ENCODE measurements at places on chromosomes 7 and 10. TPM values are rescaled to one million over a fixed set of nuclear protein-coding genes. Genes with fewer than 3 reads are reported as not detected.

DNA sequence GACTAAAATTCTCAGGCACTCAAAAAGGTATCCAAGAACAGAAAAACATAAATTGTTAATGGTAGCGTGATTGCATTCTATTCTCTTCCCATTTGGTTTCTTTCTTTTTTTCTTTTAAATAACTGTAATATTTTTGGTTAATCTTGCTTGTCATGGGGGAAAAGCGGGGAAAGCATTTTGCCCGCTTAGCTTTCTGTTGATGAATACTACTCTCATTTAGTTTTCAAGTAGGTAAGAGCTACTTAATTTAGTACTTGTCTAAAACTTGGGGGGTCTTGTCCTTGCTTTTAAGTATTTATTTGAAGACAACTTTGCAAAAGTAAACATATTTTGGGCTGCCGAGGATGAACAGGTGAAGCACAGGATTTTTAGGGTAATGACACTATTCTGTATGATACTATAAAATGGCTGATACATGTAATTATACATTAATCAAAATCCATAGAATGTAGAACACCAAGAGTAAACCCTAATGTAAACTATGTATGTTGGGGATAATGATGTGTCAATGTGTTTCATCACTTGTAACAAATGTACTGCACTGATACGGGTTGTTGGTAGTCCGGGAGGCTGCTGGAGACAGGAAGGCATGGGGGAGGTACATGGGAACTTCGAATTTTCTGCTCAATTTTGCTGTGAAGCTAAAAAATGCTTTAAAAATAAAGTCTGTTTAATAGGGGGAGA is 1.7 kb downstream of the TES start:
- peak overlapping the region; percentile 91 for H3K27ac ChIP-seq
- no peaks in the 10 kb centered on the region for H3K36me3 ChIP-seq
- peak overlapping the region; percentile 81 for H3K4me3 ChIP-seq
- H3K27me3 ChIP-seq = no peaks in the 10 kb centered on the region
- no peak for DNase-seq

- H3K27me3 ChIP-seq = no peaks in the 10 kb centered on the region
- H3K4me1 ChIP-seq = peaks cover 21% of the 10 kb centered on the region
- no peaks in the 10 kb centered on the region for H3K36me3 ChIP-seq
These were observed 1.3 kb downstream of the LCOR start for GRCh38 chr10:96833220-96834001.

The NT5C3A gene
- total RNA-seq = 40.8 TPM

DNA sequence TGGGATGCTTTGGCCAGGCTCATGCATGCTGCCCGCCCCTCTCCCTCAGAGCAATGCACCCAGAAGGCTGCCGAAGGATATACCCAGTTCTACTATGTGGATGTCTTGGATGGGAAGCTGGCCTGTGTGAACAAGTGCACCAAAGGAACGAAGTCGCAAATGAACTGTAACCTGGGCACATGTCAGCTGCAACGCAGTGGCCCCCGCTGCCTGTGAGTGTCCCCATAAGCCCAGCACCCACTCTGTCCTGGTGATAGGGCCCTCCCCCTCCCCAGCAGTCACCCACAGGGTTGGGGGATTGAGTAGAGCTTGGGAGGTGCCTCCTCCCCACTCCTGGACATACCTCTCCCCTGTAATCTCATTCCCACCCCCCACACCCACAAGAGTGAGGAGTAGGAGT is 7.0 kb upstream of the MUC17 start:
- H3K4me1 ChIP-seq = peaks cover 22% of the 10 kb centered on the region
- no peak overlapping the region for H3K4me3 ChIP-seq
- H3K27ac ChIP-seq = no peak overlapping the region
- DNase-seq = no peak
- no peaks in the 10 kb centered on the region for H3K27me3 ChIP-seq

- no peak overlapping the region for H3K27ac ChIP-seq
- DNase-seq = no peak
- H3K27me3 ChIP-seq = peaks cover 69% of the 10 kb centered on the region
- no peak overlapping the region for H3K4me3 ChIP-seq
- peaks cover 2% of the 10 kb centered on the region for H3K4me1 ChIP-seq
- no peaks in the 10 kb centered on the region for H3K36me3 ChIP-seq
These were observed 29.4 kb downstream of the SRRM3 start for GRCh38 chr7:76231071-76231470.

DNA sequence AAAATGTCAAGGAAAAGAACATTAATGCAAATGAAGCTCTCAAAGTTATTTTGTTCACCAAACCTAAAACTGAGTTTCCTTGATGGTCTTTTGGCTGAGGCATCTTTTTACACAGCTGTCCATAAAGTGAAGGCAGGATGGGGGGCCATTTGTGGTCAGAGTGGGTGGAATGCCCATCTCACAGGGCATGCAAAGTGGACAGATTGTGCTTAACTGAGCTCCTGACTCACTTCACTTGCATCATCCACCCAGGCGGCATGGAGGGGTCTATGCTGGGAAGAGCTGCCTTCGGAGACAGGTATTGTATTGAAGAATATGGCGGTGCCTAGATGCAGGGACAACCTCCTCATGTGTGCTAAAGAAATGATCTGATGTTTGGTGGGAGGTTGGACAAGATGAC is 905.3 kb downstream of the KCNMA1 start:
- no peaks in the 10 kb centered on the region for H3K4me1 ChIP-seq
- H3K36me3 ChIP-seq = no peaks in the 10 kb centered on the region
- no peak overlapping the region for H3K27ac ChIP-seq
- H3K4me3 ChIP-seq = no peak overlapping the region

- no peak overlapping the region for H3K4me3 ChIP-seq
- H3K4me1 ChIP-seq = no peaks in the 10 kb centered on the region
- DNase-seq = no peak
- H3K36me3 ChIP-seq = no peaks in the 10 kb centered on the region
- H3K27me3 ChIP-seq = peaks cover 4% of the 10 kb centered on the region
- H3K27ac ChIP-seq = no peak overlapping the region
These were observed 549.9 kb upstream of the FOXK1 start for GRCh38 chr7:4132221-4132620.

DNA sequence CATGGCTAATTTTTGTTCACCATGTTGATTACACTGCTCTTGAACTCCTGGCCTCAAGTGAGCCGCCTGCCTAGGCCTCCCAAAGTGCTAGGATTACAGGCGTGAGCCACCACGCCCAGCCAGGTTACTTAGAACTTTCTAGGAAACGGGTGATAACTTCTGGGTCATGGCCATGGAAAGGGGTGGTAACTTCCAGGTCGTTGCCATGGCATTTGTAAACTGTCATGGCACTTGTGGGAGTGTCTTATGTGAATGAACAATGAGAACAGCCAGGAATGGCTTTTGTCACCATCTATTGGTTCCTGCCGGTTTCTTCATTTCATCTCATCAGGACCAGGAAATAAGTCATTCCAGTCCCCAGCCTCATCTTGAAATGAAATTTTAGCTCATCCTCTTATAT is 120.9 kb downstream of the SLC16A9 start:
- no peaks in the 10 kb centered on the region for H3K27me3 ChIP-seq
- H3K4me1 ChIP-seq = no peaks in the 10 kb centered on the region
- no peak overlapping the region for H3K27ac ChIP-seq
- no peaks in the 10 kb centered on the region for H3K36me3 ChIP-seq
- DNase-seq = no peak

- DNase-seq = no peak
- H3K27me3 ChIP-seq = no peaks in the 10 kb centered on the region
- peaks cover 7% of the 10 kb centered on the region for H3K4me1 ChIP-seq
- H3K27ac ChIP-seq = no peak overlapping the region
- H3K36me3 ChIP-seq = no peaks in the 10 kb centered on the region
- no peak overlapping the region for H3K4me3 ChIP-seq
These were observed 15.6 kb downstream of the SMURF1 start for GRCh38 chr7:99128076-99128950.

The NUTM2A gene
- total RNA-seq = 1.1 TPM

The SLC26A5 gene
- 0.22 TPM for total RNA-seq

DNA sequence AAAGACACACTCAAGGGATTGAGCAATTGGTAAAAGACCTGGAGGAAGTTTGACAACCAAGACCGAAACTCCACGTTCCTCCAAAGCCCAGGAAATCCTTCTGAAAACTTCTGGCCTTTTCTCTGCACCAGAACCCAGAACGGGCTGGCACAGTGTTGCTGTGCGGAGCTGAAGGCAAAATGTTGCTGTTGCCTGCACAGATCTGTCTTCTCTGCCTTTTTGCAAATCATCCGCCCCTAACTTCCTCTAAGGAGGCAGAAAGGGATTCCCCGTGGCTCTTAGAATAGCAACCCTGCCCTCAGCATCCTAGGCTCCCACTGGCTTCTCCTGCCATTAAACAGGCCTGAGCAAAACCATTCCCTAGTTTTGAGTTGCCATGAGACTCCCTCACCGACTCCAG is 44.9 kb downstream of the FIGNL1 start:
- H3K4me1 ChIP-seq = peaks cover 43% of the 10 kb centered on the region
- H3K36me3 ChIP-seq = peaks cover under 1% of the 10 kb centered on the region
- no peak overlapping the region for H3K4me3 ChIP-seq
- no peak for DNase-seq
- peak overlapping the region; percentile 34 for H3K27ac ChIP-seq

DNA sequence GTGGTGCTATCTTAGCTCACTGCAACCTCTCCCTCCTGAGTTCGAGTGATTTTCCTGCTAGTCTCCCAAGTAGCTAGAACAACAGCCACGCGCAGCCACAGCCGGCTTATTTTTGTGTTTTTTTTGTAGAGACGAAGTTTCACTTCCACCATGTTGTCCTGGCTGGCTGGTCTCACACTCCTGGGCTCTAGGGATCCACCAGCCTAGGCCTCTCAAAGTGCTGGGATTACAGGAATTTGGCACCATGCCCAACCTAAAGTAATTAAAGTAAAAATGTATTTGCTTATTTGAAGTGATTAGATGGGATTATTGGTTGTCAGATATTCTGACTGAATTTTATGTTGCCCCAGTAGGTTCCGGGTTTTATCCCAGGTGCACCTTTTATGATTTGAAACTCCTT is 22.7 kb downstream of the LUC7L2 start:
- H3K4me3 ChIP-seq = no peak overlapping the region
- no peak for DNase-seq
- peaks cover 60% of the 10 kb centered on the region for H3K36me3 ChIP-seq
- H3K4me1 ChIP-seq = no peaks in the 10 kb centered on the region

GRCh38 chr7:106063024-106063423 is 49.1 kb downstream of the SYPL1 start:
- H3K27me3 ChIP-seq = no peaks in the 10 kb centered on the region
- H3K4me3 ChIP-seq = no peak overlapping the region
- no peaks in the 10 kb centered on the region for H3K4me1 ChIP-seq
- DNase-seq = no peak

The EPHA1 gene
- total RNA-seq = 44.5 TPM

- no peaks in the 10 kb centered on the region for H3K4me1 ChIP-seq
- no peak for DNase-seq
- H3K36me3 ChIP-seq = no peaks in the 10 kb centered on the region
- no peak overlapping the region for H3K27ac ChIP-seq
- peaks cover 6% of the 10 kb centered on the region for H3K27me3 ChIP-seq
These were observed 57.8 kb downstream of the GCC1 start for GRCh38 chr7:127527561-127527960.

DNA sequence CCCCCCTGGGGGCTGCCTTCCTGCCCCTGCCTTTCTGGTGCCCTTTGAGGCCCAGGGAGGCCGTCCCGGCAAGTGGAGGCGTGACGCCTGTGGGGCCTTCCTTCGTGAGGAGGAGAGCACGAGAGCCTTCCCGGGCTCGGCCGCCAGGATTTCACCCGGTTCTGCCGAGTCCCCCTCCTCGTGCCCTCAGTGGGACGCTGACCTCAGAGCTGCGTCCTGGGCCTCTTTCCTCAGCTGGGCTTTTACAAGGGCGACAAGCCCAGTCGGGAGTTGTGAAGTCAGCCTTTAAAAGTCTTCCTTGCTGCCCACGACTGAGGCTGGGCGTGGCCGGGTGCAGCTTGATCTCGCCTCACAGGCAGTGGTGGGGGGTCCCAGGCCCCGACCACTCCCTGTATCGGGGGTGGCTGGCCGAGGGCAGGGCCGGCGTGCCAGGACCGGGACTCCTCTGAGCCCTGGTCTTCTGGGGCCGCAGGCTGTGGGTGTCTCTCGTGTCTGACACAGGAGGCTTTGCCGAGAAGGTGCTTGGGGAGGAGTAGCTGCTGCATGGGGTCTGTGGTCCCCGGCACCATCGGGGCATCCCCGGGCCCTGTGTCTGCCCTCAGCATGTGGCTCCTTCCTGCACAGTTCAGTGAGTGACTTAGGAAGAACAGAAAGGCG is 41.8 kb downstream of the FAM20C start:
- H3K27me3 ChIP-seq = peaks cover 48% of the 10 kb centered on the region
- H3K36me3 ChIP-seq = no peaks in the 10 kb centered on the region
- H3K4me3 ChIP-seq = no peak overlapping the region
- no peaks in the 10 kb centered on the region for H3K4me1 ChIP-seq
- H3K27ac ChIP-seq = no peak overlapping the region
- no peak for DNase-seq
